Activated CD4-positive, alpha-beta T cell treated with anti-CD3 and anti-CD28 coated beads, Interleukin-2, amount 10 ng/mL, durations not matched to agents 24 days and 14 days (primary cell): ENCODE measurements at places on chromosomes 16 and 17. TPM values are rescaled to one million over a fixed set of nuclear protein-coding genes. Genes with fewer than 3 reads are reported as not detected.

DNA sequence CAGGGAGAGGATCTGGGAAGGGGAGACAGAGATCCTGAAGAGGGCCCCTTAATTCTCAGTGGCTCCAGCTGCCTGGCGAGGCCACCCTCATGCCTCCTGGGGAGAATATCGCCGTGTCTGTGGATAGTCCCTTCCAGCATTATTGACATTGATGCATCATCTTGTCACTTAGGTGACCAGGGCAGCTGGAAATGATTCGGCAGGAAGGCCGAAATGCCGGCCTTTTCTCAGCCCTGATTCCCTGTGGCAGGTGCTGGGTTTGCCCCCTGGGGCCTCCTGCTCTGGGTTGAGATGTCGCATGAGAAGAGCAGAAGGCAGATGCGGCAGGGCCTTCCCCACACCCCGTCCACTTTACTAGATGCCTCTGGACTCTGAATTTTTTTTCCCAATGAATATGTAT, 89.5 kb downstream of the RAP1GAP2 start:
- no peak overlapping the region for H3K27ac ChIP-seq
- no peak for DNase-seq
- H3K4me1 ChIP-seq, result no peaks in the 10 kb centered on the region
- no peak overlapping the region for H3K4me3 ChIP-seq
- no peaks in the 10 kb centered on the region for H3K27me3 ChIP-seq

DNA sequence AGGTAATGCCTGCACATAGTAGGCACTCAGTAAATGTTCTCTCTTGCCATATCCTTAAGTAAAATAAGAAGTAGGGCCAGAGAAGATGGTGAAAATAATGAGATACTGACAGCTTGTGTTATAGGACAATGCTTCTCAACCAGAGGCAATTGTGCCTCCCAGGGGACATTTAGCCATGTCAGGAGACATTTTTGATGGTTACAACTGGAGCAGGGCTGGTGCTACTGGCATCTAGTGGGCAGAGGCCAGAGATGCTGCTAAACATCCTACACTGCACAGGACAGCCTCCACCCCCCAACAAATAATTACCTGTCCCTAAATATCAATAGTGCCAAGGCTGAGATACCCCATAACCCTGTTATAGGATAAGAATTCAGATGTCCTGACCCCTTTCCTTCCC, 1.7 kb downstream of the RAD51D start:
- no peaks in the 10 kb centered on the region for H3K27me3 ChIP-seq
- H3K4me1 ChIP-seq, result peaks cover 38% of the 10 kb centered on the region
- peak; percentile 78 for DNase-seq
- H3K4me3 ChIP-seq, result peak overlapping the region; percentile 94
- peaks cover 24% of the 10 kb centered on the region for H3K36me3 ChIP-seq

- H3K27me3 ChIP-seq, result no peaks in the 10 kb centered on the region
- peaks cover 55% of the 10 kb centered on the region for H3K36me3 ChIP-seq
- H3K4me1 ChIP-seq, result peaks cover 47% of the 10 kb centered on the region
- H3K27ac ChIP-seq, result peak overlapping the region; percentile 98
These were observed 54.1 kb downstream of the VMP1 start for GRCh38 chr17:59761385-59762048.

GRCh38 chr17:52297230-52298010, 138.9 kb upstream of the CA10 start:
- no peaks in the 10 kb centered on the region for H3K36me3 ChIP-seq
- no peaks in the 10 kb centered on the region for H3K27me3 ChIP-seq
- H3K4me1 ChIP-seq, result no peaks in the 10 kb centered on the region
- no peak for DNase-seq
- H3K27ac ChIP-seq, result no peak overlapping the region
- no peak overlapping the region for H3K4me3 ChIP-seq

The GTF3C1 gene
- total RNA-seq, result 54.3 and 56.5 TPM in 2 replicates
